ENCODE measurements at places on chromosomes 12 and 14.

GRCh38 chr12:107650977-107651376, 34.6 kb upstream of the PWP1 start:
- no peak for DNase-seq

GRCh38 chr12:120367924-120368788, 808 bp downstream of the MSI1 start:
- no peak for DNase-seq

DNA sequence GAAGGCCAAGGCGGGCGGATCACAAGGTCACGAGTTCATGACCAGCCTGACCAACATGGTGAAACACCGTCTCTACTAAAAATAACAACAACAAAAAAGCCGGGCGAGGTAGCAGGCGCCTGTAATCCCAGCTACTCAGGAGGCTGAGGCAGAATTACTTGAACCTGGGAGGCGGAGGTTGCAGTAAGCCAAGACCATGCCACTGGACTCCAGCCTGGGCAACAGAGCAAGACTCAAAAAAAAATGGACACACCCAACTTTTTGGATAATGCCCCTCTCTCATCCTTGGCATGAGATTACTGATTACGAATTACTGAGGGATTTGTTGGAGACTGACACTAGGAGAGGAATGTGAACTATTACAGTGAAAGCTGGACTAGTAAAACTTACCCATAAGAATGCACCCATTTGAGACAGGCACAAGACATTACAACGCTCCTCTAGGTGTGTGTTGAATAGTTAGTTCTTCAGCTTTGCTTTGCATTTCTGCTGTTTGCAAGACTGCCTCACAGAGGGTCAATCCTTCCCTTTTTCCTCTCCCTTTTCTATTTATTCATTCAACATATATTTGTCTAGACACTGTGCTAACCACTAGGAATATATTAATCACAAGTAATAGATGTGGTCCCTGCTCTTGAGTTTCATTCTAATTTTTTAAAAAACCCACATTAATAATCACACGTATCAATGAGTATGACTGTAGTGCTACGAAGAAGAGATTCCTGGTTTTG, 46.0 kb upstream of the OR5AU1 start:
- DNase-seq: no peak

DNA sequence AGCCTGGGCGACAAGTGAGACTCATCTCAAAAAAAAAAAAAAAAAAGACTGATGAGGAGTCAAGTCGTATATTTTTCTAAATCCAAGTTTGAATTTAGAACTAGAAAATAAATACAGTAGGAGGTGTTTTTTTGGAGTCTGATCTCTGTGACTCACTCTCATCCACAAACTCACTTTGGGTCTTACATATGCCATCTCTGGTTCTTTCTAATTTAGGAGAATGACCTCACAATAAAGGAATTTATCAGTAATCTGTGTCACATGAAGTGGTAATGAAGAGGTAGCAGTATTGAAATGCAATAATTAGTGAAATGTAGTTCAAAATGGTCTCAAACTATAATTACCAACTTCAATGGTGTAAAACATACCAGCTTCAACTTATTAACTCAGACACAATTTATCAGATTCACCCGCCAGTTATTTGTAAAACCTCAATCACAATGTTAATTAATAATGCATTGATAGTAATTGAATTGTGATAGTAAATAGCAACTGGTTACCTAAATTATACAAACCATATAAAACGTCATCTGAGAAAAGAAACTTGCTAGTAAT, 4.4 kb upstream of the CFL2 start:
- no peak for DNase-seq

GRCh38 chr12:88579161-88579517, 1.1 kb downstream of the KITLG start:
- no peak for DNase-seq

DNA sequence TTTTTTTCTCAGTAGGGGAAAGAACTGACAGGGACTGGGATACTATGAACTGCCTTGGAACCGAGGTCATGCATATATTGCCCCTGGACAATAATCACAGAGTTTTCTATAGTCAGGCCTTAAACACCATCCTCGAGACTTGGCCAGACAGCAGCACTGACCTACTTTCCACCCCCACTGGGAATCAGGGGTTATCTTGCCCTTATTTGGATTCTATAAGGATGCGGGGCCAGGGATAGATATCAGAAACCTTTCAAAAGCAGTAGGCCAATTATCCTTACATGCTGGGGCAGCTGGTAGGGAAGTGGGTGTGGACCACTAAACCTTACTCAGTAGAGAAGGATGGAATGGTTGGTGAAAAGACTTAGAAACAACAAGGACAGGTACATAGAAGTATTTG, 2.0 kb downstream of the ZNF219 start:
- no peak for DNase-seq

GRCh38 chr12:8081251-8081920, 688 bp upstream of the NECAP1 start:
- no peak for DNase-seq

GRCh38 chr12:15697201-15697600, 92.0 kb downstream of the EPS8 start:
- no peak for DNase-seq

DNA sequence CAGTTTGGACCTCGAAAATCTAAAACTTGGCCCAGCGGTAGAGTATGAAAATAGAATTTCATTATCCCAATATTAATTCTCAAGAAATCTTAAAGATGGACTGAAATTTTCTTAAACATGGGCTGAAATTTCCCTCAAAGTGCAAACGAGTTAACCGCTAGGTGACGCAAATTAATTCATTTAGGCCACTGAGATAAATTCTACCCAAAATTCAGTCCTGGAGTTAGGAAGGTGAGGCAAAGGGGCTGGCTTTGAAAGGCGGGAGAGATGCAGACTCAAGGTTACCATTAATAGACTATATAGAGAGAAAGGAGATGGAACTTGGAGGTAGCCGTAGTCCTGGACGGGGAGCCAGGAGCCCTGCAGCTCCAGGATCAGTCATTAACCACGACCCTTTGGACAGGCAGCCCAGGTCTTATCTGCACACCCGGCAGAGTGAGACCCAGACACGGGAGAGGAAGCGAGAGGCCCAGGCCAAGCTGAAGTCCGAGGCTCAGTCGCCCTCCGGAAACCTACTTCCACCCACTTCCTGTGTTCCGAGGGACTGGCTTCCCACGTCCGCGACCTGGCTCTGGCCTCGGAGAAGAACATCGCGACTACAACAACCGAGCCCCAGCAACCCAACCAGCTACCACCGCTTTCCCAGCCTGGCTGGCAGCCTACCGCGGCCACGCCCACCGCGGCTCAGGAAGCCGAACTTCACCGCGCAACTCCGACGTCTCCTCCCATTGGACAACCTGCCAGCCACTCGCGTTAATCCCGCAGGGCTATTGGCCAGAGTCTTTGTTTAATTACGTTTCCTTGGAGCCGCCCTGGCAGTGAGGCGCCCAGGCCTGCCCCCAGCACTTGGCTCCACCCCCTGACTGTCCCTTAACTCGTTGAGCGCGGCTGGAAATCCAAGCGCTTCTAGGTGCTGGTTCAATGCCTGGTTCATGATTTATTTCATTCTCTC, at the start of gene EFCAB11:
Gene EFCAB11, minus strand, starts transcription at position 661 of the 952 bp plus-strand sequence. Its CDS starts 70 bp downstream, at position 591.
- DNase-seq: peak; percentile 97

- DNase-seq: no peak
Measured at GRCh38 chr12:29398495-29398894, 17.5 kb upstream of the ERGIC2 start.

- DNase-seq: no peak
Measured at GRCh38 chr14:58607131-58607951, 30.4 kb upstream of the DACT1 start.

Data from iPS DF 19.7 (cell line).